GM12864 (cell line): ENCODE measurements at places on chromosomes 2 and 18.

- no peak for DNase-seq
Measured at GRCh38 chr2:7075834-7076233, 158.6 kb downstream of the RNF144A start.

GRCh38 chr2:187687585-187687984, 133.3 kb upstream of the TFPI start:
- DNase-seq: no peak

GRCh38 chr2:195561116-195561921, 95.7 kb upstream of the SLC39A10 start:
- DNase-seq: peak; percentile 68

- DNase-seq: no peak
Measured at GRCh38 chr18:22742409-22742808, 190.7 kb upstream of the RBBP8 start.

DNA sequence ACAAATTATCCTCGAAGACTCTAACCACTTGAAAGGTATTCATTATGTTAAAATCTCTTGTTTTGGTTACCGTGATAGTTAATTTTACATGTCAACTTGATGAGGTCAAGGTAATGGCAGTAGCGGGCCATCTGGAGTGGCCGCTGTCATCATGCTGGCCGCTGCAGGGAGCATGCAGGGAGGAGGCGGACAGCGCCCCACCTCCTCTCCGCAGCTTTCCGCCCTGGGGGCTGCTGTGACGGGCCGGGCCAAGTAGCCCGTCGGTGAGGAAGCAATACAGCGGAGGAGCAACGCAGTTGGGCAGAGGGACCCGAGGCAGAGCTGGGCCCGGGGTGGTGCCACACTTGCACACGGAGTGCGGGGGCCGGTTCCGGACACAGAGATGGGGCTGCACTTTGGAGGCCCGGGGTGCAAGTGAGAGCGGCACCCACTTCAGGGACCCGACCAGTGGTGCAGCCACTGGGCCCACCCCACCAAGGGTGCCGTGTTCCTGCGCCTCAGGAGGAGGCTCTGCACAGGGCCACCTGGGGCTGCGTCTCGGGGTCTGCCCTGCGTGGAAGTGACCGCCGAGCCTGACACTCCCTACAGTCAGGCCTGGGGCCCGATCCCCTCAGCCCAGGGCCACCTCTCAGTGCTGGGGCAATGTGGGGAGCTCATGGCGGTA, 452.4 kb downstream of the LRATD1 start:
- no peak for DNase-seq

- no peak for DNase-seq
Measured at GRCh38 chr2:241763551-241764274, 12.9 kb upstream of the GAL3ST2 start.
